Hindlimb muscle (tissue), 1 donor: ENCODE measurements at places on chromosomes 4 and X. TPM values are rescaled to one million over a fixed set of nuclear protein-coding genes. Genes with fewer than 3 reads are reported as not detected.

- DNase-seq: no peak
These were observed 1.2 kb downstream of the BCORL1 start for GRCh38 chrX:129983575-129984110.

Gene IL3RA
- 19.4 TPM for polyA plus RNA-seq

GRCh38 chrX:150933945-150934350 is 35.5 kb upstream of the CD99L2 start:
- DNase-seq: no peak

DNA sequence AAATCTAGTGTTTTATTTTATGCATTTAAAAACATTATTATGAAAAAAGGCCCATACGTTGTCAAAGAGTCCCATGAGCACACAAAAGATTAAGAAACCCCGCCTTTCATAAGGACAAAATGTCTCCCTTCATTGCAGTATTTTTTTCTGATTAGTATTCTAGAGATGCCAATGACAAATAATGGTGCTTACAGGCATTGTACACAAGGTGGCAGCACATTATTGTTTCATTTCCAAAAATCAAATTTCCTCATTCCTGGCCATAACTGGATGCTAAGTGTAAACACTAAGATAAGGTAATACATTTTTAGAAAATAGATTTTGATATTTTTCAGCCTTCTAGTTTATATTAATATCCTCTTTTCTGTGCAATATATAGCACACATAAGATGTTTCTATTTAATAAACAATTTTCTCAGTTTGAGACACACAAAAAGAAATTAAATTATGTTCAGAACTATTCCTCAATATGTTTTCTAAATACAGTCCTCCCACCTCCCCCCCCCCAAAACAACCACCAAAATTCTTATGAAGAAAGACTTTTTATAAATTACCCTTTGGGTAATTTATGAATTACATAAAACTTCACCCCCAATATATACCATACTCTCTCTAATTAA is 47.7 kb downstream of the TIGD2 start:
- peak; percentile 29 for DNase-seq

GRCh38 chrX:4193500-4194155 is 480.2 kb upstream of the PRKX start:
- DNase-seq: no peak

DNA sequence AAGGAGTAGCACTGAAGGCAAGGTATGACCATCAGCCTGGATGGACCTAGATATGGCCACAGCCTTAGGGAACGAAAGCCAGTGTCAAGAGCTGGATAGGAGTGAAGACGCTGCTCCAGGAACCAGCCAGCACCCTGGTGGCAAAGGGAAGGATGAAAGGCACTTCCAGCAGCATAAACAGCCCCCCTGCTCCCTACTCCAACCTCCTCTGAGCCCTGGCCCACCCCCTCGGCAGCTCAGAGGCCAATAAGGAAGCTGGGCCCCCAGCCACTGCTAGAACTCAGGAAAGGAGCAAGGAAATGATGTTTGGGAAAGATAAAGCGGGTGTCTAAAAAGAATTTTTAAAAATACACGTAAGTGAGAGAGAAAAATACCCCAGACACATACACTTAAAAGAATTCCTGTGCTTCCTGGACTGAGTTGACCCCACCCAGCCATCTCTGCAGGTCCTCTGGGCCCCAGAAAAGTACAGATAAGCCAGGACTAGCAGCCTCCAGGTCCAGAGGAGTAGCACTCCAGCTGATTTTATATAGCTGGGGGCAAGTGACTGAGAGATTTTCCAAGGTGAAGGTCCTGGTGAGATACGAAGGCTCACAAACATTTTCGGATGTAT is 170.4 kb downstream of the SHROOM4 start:
- DNase-seq: no peak

GRCh38 chrX:44585866-44586265 is 43.2 kb upstream of the FUNDC1 start:
- DNase-seq: no peak

- no peak for DNase-seq
These were observed 3.0 kb downstream of the CISD2 start for GRCh38 chr4:102871772-102872171.

DNA sequence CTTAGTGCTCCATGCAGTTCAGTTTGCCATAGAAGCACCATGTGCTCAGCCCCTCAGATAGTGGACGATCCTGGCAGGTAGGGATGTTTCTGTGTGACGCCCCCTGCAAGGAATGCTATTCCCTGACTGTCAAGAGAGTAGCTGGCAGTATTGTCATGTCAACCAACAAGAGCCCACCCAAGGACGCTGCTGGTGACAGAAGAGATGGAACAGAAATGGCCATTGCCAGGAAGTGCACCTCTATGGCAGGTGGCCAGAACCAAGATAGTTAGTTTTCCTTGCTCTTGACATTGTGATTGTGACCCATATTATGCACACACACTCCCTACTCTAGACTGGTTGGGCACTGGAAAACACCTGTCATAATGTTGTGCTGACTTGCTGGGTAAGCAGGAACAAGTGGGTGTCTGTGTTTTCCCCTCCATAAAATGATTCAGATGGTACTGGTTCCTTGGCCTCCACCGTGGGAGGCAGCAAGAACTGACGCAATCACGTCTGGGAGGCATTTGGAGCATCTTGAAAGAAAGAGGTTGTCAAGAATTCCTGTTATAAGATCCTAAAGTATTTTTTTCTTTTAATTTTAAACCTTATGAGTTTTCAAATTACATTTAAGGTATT is 507.9 kb downstream of the MID1IP1 start:
- DNase-seq: no peak

DNA sequence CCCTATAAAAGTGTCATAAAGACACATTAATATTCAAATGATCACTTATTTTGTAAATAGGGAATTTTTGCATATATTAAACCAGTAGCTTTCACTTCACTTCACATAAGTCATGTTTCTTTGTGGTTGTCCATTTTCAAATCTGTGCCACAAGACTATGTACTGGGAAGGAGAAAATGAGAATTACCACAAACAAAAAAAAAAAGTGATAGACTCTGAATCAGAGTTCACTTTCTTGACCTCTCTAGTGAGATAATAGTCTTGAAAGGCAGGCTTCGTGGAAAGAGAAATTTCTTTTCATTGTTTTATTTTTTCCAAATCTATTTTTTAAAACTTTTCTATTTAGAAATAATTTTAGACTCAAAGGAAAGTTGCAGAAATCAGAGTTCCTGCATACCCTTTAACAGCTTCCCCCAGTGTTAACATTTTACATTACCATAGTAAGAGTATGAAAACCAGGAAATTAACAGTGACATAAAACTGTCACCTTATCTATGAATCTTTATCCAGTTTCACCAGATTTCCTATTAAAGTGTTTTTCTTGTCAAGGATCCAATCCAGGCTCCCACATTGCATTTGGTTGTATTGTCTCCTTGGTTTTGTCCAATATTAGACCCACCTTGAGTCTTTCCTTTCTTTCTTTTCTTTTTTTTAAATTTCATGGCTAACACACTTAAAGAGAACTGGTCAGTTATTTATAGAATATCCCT is 215.4 kb upstream of the PGRMC2 start:
- no peak for DNase-seq

DNA sequence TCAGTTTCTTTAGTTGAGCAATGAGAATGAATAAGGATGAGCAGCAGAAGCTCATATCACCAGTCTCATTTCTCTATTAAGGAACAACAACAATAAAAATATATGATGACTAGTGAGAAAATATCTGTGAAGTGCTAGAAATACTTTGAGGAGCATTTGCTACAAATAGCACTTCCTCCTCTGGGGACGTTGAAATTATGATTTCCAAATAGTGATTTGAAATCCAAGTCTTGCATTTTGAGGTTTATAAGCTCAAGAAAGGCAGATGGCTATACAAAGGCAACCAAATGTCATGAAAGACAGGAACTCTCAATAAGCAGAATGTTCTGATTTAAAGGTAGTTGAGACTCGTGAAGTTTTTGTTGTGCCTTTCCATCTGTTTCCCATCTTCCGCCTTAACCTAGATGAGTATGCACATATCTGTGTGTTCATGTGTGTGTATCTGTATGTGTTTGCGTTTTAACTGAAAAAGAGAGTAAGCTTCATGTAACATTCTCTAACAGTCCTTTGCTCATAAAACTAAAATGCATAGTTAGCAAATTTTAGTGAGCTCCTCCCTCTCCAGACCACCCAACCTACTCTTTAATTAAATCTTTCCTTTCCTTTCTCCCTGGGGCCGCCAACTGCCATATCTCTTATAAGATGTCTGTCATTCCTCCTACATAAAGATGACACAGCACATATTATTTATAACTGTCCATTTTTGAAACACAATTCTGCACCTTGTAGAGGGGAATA is 222.6 kb upstream of the RASGEF1B start:
- no peak for DNase-seq

DNA sequence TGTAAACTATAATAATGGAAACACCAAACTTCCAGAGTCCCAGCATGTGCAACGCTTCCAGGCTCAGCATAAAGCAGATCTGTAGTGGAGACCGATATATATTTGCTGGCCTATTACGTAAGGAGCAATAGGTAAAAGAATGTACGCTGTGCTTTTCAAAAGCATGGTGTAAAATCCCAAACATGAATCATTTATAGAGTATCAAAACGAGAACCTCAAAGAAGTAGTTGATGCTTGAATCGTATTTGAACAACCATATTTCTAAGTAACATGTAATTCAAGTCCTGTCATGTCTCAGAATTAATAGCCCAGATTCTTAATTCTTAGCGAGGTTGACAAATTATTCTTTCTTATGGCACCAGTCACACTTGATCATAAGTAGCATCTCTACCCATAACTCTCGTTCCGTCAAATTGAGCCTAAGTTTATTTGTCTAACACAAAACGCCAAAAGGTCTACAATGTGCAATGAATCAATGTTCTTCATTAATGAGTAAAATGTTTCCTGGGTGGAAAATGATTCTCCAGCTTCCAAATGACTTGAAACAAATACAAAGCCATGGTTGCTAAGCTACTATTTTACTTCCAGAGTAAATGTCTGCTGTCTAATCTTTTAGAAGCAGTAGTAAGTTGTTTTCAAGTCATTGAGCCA is 811.5 kb upstream of the FRG1 start:
- DNase-seq: no peak

Gene TRO
- polyA plus RNA-seq: 127 TPM

DNA sequence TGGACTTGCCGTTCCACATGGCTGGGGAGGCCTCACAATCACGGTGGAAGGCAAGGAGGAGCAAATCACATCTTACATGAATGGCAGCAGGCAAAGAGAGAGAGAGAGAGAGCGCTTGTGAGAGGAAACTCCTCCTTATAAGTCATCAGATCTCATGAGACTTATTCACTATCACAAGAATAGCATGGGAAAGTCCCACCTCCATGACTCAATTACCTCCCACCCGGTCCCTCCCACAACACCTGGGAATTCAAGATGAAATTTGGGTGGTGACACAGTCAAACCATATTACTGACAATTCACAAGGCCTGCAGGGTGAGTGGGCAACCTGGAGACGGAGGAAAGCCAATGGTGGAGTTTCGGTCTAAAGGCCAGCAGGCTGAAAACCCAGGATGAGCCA is 394.3 kb upstream of the TRAM1L1 start:
- DNase-seq: no peak

Gene ITIH6
- 0.80 TPM for polyA plus RNA-seq

GRCh38 chr4:153267890-153268289 is 63.6 kb downstream of the TRIM2 start:
- DNase-seq: no peak

GRCh38 chrX:127621780-127622179 is 430.4 kb downstream of the ACTRT1 start:
- no peak for DNase-seq

GRCh38 chr4:138951764-138952163 is 63.8 kb upstream of the NOCT start:
- no peak for DNase-seq

GRCh38 chr4:5719350-5720055 is 8.5 kb downstream of the EVC start:
- DNase-seq: no peak

DNA sequence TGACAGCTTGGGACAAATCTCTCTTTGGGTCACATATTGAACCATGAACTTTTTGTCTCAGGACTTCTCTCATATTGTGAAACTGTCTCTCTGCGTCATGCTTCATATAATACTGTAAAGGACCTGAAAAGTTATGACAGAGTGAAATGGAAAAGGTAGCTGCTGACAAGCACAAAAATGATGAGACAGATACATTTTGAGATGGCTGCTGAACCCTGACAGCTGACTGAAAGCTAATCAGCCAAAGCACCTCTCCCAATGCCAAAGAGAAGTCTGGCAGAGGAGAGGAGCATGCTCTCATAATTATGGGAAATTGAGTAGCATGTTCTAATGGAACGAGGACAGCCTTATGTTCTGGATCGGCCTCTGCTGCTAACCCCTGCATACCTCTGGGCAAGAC is 873.4 kb upstream of the ADGRL3 start:
- no peak for DNase-seq

GRCh38 chrX:118178450-118178849 is 61.8 kb upstream of the KLHL13 start:
- no peak for DNase-seq

DNA sequence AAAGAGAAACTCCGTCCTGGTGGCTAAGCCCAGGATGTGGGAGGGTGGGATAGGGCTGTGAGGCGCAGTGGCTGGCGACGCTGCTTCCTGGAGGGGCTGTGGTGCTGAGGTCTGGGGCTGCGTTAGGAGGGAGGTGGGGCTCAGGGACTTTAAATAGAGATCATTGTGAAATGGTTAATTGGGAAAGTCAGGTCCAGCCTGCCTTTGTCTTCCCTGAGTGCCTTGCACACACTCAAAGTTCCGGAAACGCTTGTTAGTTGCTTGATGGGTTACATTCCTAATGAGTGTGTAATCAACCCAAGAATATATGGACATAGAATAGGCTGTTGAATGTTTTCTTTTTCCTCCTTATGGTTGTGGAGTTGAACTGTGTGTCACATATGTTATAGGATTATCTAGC is 55.7 kb upstream of the CLDN34 start:
- no peak for DNase-seq

GRCh38 chrX:10744007-10744406 is 123.6 kb upstream of the MID1 start:
- no peak for DNase-seq

- no peak for DNase-seq
These were observed 40.5 kb downstream of the PAGE2 start for GRCh38 chrX:55129361-55129760.
